ELF-1 (cell line): ENCODE measurements at places on chromosomes 2 and 18.

GRCh38 chr2:72198532-72199241 is 51.0 kb upstream of the CYP26B1 start:
- no peak for DNase-seq

DNA sequence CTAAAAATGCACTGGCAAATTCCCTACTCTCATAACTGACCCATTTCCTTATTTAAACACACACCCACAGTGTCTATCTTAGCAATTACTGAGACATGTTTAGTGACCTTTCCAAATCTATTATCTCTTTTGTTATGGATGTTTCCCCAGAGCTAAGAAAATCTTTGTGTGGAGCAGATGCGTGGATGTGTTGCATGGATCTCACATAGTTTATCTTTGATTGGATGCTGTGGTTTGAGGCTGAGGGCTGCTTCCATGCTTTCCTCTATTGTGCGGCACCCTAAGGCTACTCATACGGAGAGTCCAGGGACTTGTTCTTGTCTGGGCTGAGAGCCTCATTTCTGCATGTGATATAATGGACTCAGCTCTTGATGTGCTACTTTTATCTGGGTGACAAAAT is 4.7 kb downstream of the ANKZF1 start:
- no peak for DNase-seq

GRCh38 chr2:206558492-206558891 is 83.8 kb upstream of the FAM237A start:
- DNase-seq = no peak

- DNase-seq = no peak
These were observed 441.4 kb downstream of the NBAS start for GRCh38 chr2:15119722-15120175.

DNA sequence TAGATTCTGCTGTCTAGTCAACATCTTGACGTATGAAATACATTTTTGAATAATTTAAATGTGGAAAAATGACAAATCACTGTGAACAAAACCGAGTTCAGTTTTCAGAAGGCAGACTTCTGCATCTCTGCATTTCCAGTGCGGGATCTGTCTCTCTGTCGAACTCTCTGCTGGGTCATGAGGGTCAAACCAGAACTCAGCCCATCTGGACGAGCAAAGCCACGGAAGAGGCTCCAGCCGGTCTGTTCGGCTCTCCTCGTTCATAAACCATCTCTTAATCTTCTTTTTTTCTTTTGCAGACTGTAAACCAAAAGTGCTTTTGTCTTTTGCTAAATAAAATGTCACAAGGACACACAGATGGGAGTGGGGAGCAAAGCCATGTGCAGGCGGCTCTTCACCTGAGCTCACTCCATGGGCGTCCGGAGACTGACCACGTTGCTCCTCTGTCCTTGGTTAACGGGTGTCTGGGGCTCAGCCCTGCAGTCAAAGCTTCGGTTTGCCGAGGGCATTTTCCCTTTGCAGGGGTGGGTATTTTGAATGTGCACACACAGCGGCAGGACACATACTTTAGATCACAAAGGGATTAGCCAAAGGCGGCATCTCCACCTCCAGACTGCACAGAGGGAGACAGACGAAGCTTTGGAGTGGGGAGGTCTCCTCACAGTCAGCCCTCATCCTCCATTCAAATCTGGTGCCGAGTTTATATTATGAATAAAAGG is 737.9 kb upstream of the SALL3 start:
- peak; percentile 59 for DNase-seq

DNA sequence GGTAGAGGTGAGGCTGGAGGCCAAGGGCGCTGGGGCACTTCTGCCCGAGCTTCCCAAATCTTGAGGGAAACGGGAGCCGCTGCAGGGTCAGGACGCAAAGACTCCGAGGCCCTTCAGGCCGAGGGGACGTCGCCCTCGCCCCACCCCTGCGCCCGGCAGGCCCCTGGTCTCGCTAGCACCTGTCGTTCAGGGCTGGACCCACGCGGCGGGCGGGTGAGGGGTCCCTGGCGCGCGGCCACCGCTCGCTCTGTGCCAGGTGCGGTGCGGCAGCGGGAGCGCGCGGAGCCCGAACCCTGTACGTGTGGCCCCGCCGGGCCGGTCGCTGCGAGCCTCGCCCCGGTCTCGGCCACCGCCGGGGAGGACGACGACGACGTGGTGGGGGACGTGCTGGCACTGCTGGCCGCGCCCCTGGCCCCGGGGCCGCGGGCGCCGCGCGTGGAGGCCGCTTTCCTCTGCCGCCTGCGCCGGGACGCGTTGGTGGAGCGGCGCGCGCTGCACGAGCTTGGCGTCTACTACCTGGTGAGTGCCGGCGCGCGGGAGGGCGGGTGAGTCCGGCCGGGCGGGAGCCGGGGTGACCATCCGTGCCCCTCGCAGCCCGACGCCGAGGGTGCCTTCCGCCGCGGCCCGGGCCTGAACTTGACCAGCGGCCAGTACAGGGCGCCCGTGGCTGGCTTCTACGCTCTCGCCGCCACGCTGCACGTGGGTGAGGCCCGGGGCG is 4.9 kb downstream of the ERFE start:
- DNase-seq = no peak

- no peak for DNase-seq
These were observed 66.8 kb upstream of the SEC11C start for GRCh38 chr18:59072727-59073421.

- no peak for DNase-seq
These were observed 226.3 kb downstream of the NBAS start for GRCh38 chr2:15334644-15335326.

DNA sequence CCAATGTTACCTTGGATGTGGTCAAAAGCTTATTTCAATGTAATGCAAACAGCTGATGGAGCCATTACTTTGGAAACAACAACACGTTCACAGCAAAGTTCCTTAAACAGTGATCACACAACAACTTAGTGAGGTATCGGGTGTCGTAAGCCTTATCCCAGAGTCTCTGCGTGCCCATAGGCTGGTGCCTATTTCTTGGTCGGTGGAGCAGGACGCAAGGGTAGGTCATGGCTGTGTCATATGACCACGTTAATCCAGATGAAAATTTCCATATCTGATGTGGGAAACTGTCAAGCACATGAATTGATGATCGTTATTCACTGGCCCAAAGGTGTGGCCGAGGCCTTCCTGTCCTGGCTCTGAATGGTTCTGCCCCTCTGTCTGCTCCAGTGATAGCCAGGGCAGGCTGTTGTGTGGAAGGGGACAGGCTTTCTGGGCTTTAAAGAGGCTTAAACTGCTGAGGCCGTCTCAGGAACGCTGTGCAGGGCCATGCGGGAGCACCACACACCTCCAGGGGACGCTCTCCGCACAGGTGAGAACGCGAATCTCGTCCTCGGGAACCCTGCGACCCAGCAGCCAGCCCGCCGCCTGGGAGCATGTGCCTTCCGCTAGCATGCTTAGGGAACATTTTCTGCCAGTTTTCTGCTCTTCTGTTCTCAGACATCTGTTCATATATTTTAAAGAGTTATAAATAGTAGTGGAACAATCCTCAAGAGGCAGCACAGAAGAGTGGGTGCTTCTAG is 90.6 kb downstream of the KCTD1 start:
- DNase-seq = peak; percentile 82

- DNase-seq = peak; percentile 86
These were observed 12.0 kb downstream of the CATIP start for GRCh38 chr2:218368621-218369153.

- peak; percentile 89 for DNase-seq
These were observed 1.1 kb downstream of the HK2 start for GRCh38 chr2:74834792-74835755.

DNA sequence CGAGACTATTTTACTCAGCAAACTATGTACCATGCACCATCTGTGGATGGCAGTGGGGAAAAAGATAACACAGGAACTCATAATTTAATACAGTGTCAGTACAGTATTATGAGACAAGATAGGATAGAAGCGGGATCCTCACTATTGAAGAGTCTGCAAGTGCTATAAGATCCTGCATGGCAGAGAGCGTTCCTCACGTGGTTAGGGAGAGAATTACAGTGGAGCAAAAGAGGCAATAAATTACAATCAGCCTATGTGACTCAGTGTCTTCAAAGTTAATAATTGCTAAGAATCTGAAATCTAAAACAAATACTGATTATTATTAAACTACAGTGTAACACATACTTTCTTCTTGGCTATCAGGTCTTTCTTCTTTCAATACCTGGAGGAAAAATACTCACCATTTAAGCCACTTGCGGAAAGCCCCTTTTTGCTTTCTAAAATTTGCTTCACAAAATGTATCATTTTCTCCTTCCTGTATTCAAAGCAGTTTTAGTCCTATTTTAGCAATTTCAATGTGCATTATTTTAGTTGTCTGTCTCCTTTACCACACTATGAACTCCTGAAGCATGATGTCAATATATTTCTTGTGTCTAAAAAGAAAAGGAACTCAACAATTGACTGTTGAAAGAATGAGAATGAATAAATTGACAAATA is 342.9 kb downstream of the SPAG16 start:
- DNase-seq = no peak

DNA sequence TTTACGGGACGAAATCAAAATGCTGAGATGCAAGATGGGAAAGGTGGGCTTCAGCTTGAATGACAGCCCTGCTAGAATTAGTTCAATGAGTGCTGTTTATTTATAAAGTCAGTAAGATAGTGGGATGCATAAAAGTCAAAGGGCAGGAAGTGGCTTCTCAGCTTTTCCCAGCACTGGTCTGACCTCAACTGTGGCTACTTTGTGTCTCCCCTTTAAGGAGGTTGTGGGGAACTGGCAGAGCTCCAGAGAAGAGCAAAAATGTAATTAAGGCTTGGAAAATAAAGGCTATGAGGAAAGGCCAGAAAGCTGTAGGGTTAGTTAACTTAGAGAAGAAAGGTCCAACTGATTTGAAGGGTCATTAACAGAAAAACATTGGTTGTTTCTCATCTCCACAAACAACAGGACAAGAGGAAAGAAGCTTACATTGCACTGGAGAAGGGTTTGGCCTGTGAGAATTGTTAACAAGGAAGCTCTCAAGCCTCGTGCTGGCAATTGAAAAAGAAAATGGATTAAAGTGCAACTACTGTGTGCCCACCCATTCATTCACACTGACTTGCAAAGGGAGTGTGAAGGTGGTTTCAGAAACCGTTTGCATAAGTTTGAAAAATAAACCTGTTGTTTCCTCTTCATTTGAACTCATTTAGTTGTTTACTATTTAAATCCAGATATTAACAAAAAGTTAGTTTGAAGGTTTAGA is 68.8 kb upstream of the CD28 start:
- DNase-seq = no peak

GRCh38 chr2:165562233-165562632 is 92.7 kb downstream of the CSRNP3 start:
- DNase-seq = no peak

DNA sequence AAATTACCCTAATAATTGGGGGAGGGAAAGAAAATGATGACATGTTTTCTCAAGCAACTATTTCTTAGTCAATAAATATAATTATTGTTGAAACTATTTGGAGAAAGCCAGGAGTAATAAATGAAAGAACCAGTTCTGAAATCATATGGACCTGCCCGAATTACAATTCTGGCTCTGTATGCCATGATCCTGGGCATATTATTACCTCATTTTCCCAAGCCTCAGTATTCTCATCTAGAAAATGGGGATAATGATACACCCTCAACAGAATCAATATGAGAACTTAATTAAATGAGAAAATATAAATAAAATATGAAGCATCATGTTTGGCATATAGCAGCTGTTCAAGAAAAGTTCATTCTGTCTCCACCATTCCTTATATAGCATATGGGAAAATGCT is 22.9 kb downstream of the ARHGEF33 start:
- no peak for DNase-seq

GRCh38 chr2:231597014-231597611 is 4.4 kb downstream of the TEX44 start:
- no peak for DNase-seq

DNA sequence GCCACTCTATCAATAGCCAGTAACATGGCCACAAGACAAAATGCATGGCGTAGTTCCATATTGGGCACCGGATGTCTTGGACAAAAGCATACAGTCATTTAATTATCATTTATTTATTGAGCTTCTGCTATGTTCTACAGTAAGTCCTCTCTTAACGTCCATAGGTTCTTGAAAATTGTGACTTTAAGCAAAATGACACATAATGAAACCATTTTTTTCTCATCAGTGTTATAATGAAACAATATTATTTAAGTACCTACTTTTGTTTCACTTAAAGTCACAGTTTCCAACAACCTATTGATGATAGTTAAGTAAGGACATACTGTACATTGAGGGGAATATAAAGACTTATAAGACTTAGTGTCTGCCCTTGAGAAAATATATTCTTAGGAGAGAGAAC is 84.9 kb downstream of the XRCC5 start:
- no peak for DNase-seq

GRCh38 chr2:168543037-168543436 is 87.0 kb downstream of the CERS6 start:
- no peak for DNase-seq

GRCh38 chr2:120401275-120402066 is 55.5 kb downstream of the INHBB start:
- no peak for DNase-seq

DNA sequence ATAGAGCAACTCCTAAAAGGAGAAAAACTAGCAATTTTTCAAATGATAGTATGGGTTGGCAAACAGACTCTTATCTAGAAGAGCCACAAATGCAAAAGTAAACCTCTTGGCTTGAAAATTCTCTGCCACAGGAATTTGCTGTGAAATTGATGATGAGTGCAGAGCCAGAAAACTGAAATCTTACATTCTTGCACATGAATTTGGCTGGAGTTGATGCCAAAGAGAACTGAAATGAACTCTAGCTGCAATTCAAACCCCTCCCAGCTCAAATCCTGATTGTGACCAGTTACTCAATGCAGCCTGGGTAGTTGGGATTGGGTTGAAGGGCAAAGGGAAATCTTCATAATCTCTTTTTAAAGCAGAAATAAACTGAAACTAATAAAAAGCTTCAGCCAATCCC is 266.6 kb downstream of the PDE11A start:
- no peak for DNase-seq

- no peak for DNase-seq
These were observed 182.2 kb downstream of the CMPK2 start for GRCh38 chr2:6683516-6683915.

DNA sequence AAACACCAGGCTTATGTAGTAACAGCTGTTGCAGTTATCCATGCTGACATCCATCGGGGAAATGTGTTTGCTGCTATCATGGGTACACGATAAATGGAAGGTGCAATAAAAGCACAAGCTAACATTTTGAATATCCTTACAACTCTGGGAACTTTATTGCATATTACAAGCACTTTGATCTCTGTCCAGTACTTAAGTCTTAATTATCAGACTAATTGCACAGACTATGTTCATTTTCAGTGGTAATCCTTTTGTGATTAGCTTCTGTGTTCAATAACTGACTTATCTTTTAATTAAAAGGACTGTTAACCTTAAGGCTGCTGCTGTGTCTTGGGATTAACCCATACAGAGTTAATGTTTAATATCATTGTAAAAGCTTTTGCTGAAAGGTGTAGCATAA is 101.4 kb upstream of the ATP5MC3 start:
- DNase-seq = no peak

DNA sequence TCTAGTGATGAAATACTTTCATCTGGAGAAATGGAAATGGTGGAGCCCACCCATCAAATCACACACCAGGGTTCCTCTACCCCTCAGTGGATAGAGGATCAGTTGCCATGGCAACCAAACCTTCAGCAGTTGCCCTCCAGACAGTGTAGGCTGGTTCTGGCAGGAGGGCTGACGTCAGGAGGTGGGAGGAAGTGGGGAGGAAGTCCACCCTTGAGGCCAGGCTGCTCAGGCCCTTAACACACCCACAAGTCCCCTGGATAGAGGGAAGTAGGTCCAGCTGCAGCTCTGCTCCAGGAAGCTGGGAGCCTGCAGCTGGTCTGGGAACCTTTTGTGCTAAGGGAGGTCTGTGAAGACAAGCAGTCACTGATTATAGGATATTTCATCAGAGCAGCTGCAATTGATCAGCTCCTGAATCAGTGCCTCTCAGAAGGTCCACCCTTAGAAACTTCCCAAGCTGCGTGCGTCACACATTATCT is 186.6 kb downstream of the MTX2 start:
- DNase-seq = peak; percentile 72

GRCh38 chr2:45176390-45176789 is 167.1 kb upstream of the SIX2 start:
- DNase-seq = peak; percentile 33
